ENCODE measurements at places on chromosomes 2 and 18.

DNA sequence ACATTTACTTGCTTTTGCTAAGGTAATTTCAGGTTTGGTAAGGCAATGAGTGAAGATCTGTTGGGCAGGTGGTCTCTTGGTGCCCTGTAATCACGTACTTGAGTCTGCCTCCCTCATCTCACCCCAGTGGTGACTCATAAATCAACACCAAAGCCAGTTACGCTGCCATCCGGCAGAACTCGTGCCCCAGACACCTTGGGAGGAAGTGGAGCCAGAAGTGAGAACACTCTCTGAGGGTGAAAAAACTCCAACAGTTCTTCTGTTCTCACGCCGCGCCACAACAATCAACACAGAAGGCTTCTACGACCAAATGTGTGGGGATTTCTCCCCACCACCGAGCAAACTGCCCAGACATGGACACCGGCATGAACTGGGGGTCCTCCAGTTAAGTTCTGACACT is 206.2 kb downstream of the ARL4C start:
- DNase-seq: no peak

- DNase-seq: peak; percentile 62
These were observed 3.3 kb downstream of the UGT1A9 start for GRCh38 chr2:233674995-233675394.

DNA sequence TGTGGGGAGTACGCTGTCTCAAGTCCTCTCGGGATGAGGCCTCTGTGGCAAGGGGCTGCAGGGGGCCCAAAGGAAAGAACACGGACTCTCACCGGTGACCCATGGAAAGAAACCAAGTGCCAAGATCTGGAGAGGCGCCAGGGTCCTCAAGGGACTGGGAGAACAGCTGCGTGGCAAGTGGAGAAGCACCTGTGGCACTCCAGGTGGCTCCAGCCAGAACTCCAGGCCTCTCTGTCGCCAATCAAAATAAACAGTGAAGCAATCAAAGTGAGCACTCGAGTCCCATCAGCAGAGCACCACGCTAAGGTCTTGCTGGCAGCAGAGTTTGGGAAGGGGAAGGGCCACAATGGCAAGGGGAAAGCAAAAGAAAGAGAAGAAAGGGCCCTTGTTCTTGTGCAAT is 54.7 kb downstream of the BCL2 start:
- DNase-seq: peak; percentile 77

- DNase-seq: no peak
These were observed 341.2 kb downstream of the PIK3C3 start for GRCh38 chr18:42296192-42296591.

- no peak for DNase-seq
These were observed 35.0 kb downstream of the PXDN start for GRCh38 chr2:1709335-1709605.

DNA sequence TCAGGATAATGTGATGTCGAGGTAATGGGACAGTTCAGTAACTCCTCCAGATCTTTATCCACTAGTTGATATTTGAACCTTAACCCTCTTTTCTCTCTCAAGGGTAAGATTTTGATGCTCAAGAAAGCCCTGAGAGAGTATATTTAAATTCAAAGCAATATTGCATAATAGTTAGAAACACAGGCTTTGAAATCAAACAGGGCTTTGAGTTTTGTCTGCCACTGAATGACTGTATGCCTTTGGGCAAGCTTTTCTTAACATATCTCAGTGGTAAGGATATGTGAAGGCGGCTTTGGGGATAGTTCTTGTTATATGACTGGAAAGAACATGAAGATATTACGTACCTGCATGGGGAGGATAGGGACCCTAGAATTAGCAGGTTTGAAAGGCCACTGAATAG is 11.1 kb downstream of the ITPRID2 start:
- no peak for DNase-seq
